ENCODE measurements at places on chromosomes 12 and 14.

GRCh38 chr12:93167841-93168492 lies 209.8 kb upstream of the NUDT4 start:
- peak; percentile 40 for DNase-seq

- DNase-seq, result no peak
These were observed 377.4 kb downstream of the NAV3 start for GRCh38 chr12:78208092-78208491.

DNA sequence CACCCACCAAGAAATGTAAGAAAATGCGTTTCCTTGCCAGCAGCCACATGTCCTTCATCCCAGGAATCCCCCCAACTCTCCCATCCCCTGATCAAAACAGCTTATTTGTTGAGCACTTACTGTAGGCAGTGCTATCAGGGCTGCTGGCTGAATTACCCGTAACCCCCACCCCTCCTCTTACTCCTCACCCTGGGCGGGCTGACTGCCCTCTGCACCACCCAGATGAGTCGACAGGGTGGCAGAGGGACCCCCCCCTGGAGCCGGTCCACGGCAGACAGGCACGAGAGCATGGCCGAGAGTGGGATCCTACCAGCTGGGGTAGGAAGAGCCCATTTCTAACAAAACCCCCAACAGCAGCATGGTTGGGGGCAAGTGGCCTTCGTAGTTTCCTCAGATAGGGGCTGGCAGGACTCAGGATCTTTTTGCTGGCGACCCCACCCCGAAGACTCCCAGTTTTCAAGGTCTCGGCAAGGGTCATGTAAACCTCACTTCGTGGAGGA lies 1.1 kb upstream of the RHOF start:
- no peak for DNase-seq

- no peak for DNase-seq
These were observed 214.1 kb downstream of the DUSP6 start for GRCh38 chr12:89138048-89138852.

- no peak for DNase-seq
These were observed 67.6 kb downstream of the PIWIL1 start for GRCh38 chr12:130405332-130405731.

GRCh38 chr14:105894125-105894977 lies 368.0 kb downstream of the TMEM121 start:
- no peak for DNase-seq

DNA sequence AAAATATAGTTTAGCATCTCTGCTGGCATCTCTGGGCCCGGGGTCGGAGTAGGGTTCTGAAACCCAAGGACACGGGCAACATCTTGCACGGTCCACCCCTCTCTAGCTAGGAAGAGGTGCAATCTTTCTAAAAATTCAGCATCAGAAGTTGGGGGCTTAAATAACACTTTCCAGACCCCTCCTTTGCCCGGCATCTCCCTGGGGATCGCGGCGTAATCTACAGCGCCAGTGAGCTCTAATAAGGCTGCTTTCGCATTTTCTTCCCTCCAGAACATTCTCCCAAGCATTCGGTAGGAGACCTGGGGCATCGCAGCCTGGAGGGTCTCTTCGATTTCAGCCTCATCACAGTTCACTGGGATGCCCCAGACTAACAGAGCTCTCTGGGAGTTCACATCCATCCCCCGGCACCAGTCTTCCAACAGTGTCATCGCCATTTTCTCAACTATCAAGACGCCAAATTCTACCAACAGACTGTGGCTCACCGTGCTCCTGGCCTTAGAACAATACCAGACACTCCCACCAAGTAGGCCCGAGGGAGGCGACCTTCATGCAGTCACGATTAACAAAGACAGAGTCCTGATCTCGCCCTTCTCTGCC lies 880 bp downstream of the PNMA1 start:
- DNase-seq, result no peak

GRCh38 chr12:116264525-116265070 lies 12.9 kb downstream of the MED13L start:
- DNase-seq, result no peak

DNA sequence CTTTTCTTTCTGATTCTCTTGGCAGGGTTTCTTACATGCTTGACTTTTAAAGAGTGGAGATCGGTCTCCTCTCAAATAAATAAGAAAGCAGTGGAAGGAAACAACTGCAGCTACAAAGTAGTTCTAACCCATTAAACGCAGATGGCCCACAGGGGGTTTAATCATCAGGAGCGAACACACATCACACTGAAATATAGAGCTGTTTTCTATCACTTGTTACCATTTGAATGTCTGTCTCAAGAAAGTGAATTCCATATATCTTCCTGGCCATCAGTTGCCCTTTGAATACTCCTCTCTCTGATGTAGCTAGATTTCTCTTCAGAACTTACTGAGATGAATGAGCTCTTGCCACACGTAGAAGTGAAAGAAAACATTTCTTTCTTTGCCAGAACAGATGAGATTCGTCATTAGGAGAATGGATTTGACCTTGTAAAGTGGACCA lies 29.1 kb downstream of the ALX1 start:
- DNase-seq, result no peak

DNA sequence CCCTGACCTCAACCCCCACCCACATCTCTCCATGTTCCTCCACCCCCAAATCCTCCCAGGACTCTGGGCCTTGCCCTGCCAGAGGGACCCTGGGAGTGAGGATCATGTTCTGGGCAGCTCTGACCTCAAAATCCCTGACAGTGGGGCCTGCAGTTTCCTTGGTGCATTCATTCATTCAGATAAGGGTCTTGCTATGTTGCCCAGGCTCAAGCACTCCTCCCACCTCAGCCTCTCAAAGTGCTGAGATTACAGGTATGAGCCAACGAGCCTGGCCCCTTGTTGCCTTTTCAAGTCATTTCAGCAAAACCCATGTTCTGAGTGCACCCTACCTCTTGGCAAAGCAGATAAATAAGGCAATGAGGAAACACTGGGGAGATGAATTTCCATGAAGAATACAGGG lies 29.6 kb downstream of the ARL6IP4 start:
- DNase-seq, result no peak

- DNase-seq, result peak; percentile 62
These were observed 2.1 kb upstream of the SLC11A2 start for GRCh38 chr12:51028126-51028812.

GRCh38 chr12:114186241-114187002 lies 219.5 kb downstream of the TBX5 start:
- DNase-seq, result no peak

Measured in NCI-H526 treated with DMSO at 0.1 percent for 48 hours (cell line).